GM12892 (cell line): ENCODE measurements at places on chromosomes 5 and 9.
A peak's percentile ranks its signal among the peaks of the same experiment; 100 is the strongest.

DNA sequence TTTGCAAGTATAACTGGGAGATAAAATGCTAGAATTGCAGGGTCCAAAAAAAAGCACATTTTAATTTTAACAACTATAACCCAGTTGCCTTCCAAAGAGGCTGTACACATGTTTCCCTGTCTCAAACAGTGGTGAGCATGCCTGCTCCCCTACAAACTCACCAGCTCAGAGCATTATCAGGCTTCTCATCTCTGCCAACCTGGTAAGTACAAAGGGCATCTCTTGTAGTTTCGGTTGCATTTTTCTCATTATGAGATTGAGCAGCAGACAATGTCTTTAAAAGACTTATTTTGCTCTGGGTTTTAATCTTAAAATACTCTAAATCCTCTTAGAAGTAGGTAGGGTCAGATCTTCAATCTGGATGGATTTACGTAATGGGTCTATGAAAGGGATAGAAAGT, 107.1 kb upstream of the MSX2 start:
- DNase-seq: no peak

GRCh38 chr5:118257066-118257465, 731.3 kb downstream of the DTWD2 start:
- DNase-seq: no peak

DNA sequence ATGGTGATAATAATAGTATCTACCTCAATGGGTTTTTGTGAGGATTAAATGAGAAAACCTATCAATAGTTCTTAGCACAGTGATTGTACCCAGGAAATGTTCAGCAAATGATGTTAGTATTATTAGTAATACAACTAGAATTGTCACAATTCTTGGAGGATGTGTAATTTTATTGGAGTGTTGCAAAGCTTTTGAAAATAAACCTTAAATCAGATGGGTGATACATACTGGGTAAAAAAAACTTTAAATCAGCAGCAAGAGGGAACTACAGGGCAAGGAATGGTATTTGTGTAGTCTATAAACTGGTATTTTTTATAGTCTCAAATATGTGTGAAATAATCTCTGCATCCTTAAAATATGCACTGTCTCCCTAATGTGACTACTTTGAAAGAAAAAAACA, 371.6 kb downstream of the PIK3R1 start:
- DNase-seq: no peak

DNA sequence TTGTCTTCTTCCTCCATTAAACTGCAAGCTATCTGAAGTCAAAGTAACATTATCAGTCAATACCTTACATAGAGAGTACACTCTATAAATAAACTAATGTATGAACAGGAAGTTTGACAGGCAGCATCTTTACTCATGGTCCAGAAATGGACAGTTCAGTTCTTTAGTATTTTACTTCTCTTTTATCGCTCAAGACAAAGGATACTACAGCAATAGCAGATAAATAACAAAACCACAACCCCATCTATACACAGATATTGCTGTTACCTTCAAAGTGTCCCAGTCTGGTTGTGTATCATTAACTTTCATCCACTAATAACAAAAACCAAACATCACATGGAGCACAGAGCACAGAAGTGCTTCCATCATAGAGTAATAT, 46.4 kb downstream of the SEMA5A start:
- DNase-seq: no peak

DNA sequence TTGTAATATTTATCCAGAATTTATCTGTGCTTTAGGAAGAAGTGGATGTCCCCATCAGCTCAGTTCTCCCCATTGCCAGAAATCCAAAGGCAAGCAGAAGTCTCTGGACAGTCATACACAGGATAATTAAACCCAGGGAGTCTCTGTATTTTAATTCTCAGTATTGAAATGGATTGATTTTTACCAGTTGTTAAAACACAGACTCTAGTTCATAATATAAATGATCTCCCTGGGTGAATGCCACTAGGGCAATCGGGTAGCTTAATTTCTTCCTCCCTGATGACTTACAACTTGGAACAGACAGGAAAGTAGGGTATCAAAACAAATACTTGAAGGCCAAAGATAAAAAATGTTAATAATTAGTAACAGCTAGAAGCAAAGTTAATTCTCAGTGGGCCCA, 66.5 kb upstream of the DAP start:
- no peak for DNase-seq

DNA sequence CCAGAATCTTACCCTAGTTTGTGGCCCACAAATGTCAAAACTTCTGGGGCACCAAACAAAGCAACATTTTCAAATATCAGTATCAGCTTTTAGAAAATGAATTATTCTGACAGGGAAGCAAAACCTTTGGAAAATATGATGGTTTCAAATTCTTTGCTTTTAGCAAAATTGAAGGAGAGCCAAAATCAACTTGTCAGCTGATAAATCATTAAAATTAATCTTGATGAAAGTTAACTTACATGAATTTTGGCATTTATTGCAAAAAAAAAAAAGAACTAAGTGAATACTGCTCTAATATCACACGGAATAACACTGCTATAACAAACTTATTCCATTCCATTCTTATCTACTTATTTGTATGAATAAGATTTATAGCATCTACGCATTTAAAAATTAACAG, 158.1 kb upstream of the TARS1 start:
- DNase-seq: no peak

- no peak for DNase-seq
Observed at GRCh38 chr5:1086137-1086536, 25.7 kb downstream of the SLC12A7 start.

DNA sequence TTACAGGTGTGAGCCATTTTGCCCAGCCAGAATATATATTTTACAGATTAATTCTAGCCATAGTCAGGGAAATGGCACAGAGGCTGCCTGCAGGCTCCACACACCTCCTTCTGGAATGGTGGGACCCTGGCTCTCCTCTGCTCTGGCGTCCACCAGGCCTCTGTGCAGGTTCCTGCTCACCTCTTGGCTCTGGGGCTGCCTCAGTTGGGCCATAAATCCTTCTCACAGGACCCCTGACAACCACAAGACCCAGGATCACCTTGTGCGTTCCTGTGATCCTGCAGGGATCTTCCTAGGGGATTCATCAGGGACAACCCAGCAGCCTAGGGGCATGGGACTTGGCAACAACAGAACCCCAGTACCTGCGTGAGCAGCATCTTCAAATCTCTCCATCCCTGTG, 93.0 kb upstream of the FSTL4 start:
- no peak for DNase-seq

GRCh38 chr5:112586596-112587062, 151.1 kb upstream of the APC start:
- no peak for DNase-seq

- DNase-seq: no peak
Observed at GRCh38 chr5:31194892-31195555, 1.5 kb downstream of the CDH6 start.

- no peak for DNase-seq
Observed at GRCh38 chr5:169494941-169495548, 88.5 kb upstream of the SPDL1 start.

DNA sequence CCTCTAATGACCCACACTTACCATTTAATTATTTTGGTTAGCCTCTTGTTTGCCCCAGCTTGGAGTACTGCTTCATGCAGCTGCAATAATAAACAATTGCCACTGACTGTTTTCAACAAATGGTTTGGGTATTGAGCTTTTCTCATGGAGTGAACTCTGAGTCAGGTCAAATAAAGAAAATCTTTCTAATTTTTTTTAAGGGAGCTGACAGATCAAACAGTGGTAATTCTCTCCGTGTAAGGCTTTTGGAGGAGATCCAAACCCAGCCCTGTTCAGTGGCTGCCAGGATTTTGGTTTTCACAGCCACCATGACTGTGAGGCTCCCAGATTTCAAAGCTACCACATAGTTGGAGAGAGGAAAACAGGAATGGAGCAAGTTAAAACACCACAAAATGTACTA, 110.7 kb upstream of the EFNA5 start:
- no peak for DNase-seq

GRCh38 chr5:763998-764781, 20.3 kb downstream of the ZDHHC11B start:
- no peak for DNase-seq

DNA sequence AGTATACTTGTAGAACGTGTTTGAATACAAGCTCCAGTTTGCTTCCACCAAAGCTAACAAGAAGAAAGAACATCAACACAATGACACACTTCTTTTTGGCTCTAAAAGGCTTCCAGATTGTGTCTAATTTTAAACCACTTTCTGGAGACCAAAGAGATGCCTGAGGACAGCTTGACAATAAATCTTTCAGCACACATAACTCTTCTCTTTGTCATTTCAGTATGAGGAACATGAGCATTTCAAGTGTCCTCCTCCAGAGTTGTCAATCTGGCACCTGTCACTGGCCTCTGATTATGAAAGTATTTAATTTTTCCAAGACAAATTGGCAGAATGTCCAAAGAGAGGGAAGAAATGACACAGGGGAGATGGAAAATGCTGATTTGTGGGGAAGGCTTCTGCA, 79.0 kb upstream of the TLR4 start:
- DNase-seq: no peak

GRCh38 chr9:131739959-131740648, at the start of gene RAPGEF1:
RAPGEF1 (minus strand) TSS chr9:131740076; CDS start chr9:131739830, 246 bp downstream.
- peak; percentile 75 for DNase-seq

DNA sequence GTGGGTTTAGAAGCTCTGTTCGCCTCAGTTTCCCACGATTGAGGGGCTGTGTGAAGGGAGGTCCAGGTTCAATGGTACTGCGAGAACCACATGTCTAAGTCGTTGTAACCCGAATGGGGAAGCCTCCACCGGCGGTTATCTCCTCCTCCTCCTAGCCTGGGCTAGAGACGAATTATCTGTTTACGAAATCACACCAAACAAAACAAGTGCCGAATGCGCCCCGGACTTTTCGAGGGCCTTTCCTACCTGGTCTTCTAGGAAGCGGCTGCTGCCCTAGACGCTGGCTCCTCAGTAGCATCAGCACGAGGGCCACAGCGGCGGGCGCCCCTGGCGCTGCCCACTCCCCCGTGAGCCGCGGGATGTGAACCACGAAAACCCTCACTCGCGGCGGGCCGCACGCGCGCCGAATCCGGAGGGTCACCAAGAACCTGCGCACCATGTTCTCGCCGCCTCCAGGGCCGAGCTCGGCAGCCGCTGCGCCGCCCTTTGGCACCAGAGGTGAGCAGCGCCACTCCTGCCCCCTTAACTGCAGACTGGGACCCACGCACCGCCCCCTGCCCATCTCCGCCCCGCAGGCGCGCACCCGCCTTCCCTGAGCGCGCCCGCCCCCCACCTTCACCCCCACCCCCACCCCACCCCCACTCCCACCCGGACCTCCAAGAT, at the start of gene CDKN2A:
Gene CDKN2A (minus strand): TSS at position 500 of the 663 bp plus-strand sequence.
- peak; percentile 33 for DNase-seq

GRCh38 chr9:89442981-89443814, 54.7 kb downstream of the SEMA4D start:
- DNase-seq: no peak

DNA sequence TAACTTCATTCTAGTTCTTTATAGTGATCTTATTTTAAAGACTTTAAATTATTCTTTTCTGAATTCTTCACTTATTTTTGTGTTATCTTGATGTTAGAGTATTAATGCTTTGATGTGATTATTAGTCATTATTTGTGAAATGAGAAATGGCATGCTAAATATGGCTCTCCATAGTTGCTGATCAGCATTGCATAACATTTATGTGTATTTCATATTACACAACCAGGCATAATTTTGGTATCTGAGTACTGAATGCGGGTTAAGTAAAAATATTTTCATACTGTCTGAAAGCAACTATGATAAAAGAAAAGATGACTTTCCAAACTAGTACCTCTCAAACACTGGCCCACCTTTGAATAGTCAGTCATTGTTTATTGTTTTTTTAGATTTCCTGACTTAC, 41.1 kb upstream of the CCNH start:
- no peak for DNase-seq

DNA sequence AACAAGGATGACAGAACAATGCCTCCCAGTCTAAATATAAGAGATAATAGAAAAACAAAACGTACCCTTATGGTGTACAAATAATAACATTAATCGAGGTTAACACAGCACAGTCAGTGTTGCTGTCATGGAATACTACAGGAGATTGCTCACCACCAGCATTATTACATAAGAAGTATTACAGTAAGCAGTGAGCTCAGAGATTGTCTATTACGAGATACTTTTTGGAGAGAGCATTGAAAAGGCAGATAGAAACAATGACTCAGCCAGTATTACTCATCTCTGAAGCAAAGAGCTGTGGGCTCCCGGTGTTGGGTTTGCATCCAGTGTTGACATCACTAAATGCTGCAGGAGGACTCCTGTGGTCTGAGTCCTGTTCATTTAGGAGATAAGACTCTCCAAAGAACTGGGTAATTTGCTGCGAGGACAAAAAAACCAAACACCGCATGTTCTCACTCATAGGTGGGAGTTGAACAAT, 191.9 kb upstream of the SEMA6A start:
- peak; percentile 19 for DNase-seq

- DNase-seq: no peak
Observed at GRCh38 chr5:172862165-172862801, 28.2 kb downstream of the ERGIC1 start.

DNA sequence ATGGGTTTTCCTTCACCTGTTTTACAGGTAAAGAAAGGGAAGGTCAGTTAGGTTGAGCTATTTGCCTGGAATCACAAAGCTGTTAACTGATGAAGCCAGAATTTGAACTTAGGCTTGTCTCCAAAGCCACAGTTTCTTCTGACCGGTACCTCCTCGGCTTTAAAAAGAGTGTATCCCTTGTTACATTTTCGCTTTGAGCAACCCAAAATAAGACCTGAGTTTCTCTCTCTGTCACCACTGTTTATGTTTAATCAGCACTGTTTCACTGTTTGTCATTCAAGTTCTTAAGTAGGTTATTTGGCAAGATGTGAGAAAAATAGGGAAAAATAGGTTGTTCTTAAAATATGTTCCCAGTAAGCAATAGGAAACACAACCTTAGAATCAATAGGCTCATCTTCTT, 84.6 kb downstream of the VCAN start:
- no peak for DNase-seq

GRCh38 chr5:73985145-73985544, 359.1 kb downstream of the ARHGEF28 start:
- DNase-seq: no peak

- no peak for DNase-seq
Observed at GRCh38 chr9:76784881-76785280, 20.6 kb downstream of the PCA3 start.

- DNase-seq: no peak
Observed at GRCh38 chr5:62574599-62574998, 4.0 kb upstream of the LRRC70 start.
